CD4-positive, alpha-beta T cell (primary cell): ENCODE measurements at places on chromosomes 3 and 15.

DNA sequence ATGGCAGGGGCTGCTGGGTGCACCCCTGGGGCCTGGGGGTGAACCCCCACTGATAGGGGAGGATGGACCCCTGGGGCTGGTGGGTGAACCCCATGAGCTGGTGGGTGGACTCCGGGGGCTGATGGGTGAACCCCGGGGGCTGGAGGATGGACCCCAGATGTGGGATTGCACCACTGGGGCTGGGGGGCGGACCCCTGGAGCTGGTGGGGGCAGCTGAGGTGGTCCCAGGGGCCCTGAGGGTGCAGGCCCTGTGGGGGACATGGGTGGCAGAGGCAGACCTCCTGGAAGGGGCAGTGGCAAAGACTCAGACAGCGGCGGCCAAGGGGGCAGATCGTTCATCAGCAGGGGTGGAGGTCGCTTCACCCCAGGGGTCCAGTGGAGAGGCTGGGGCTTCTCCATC lies 17.4 kb upstream of the TXNRD3 start:
- DNase-seq = no peak

- no peak for DNase-seq
These were observed 51.6 kb downstream of the ACAD9 start for GRCh38 chr3:128931046-128931445.

DNA sequence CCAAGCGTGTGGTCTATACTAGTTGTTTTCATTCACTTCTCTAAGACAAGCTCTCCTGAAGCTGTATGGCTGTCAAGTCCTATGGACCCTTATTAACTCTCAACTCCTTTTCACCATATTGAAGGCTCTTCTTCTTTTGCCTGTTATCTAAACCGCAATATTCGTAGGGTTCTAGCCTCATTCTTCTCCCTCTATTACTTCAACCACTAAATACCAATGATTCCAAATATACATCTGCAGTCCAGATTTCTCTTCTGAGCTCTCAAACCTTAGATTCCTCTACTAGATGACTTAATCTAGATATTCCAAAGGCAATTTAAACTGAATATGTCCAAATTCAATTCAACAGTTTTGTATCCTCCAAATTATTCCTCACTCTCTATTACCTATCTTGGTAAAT lies 24.6 kb downstream of the AQR start:
- no peak for DNase-seq

DNA sequence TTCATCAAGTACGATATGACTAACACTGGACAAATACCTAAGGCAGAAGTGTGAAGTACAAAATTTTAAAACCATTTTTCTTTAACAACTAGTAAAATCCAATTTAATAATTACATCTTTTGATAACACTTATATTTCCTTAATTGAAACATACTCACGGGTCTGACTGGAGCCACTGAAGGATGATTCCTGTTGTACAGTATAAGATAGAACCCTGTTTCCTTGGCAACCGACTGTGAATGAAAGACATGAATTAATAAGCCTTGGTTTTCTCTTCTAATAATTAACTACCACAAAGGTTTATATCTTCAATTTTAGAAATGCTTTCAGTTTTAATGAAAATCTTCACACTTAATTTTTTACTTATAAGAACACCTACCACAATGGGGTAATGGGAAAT lies 19.4 kb downstream of the DHX36 start:
- DNase-seq = no peak

GRCh38 chr15:89441295-89441812 lies 55.0 kb downstream of the RHCG start:
- no peak for DNase-seq

DNA sequence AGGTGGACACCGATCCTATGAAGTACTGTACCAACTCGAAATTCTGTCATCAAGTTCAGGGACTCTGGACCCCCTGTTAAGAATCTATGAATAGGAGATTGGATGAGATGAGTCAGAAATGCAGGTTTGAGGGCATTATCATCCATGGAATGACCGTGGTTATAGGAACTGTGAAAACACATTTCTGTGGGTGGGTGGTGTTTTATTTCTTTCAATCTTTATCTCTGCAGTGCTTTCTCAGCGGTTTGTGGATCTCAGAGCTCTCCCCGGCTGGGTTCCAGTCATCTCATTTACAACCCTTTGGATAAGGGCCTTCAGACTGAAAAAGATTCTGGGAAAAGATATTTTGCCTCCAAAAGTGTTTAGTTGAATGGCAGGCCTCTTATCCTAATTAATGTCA lies 5.4 kb upstream of the ABHD17C start:
- DNase-seq = no peak

DNA sequence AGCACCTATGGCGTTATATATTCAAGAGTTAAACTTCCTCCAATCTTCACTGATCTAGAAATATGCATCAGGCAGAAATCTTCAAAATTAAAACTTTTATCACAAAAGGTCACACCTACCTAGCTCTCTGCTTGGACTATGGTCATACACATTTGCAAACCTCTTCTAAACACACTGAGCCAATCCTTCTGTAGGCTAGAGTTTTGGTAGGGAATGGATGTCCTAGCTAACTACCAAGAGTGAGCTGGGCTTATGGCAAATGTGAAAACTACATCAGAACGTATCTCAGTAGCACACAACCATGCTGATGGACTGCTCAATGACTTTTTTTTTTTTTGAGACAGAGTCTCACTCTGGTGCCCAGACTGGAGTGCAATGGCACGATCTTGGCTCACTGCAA lies 29.6 kb downstream of the SETD2 start:
- DNase-seq = no peak

- DNase-seq = no peak
These were observed 45.2 kb upstream of the AADACL2 start for GRCh38 chr3:151688571-151688970.

DNA sequence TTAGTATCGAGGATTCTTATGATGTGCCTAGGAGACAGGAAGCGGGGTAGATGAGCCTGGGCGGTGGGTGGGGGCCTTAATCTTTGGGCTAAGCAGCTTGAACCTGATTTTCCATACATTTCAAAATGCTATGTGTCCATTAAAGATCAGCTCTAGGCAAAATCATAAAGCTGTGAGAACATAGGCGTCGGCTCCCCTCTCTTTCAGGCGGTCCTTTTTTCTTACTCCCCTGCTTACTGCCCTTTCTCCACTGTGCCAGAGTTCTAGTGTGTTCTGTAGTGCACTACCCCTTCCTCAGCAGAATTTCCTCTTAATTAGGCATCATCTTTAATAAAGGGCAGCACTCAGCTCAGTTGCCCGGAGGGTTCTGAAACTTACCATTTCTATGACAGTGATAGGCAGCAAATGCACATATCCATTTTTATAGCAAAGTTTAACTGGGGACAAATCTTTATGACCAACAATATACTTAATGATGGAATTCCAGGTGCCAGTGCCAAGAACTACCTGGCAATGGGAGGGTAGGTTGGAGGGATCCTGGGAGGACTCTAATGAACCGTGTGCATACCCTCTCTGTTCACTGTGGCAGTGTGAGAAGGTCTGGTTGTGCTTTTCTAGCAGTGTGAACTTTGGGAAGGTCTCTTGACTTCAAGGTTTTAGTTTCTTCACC lies 404.5 kb upstream of the TPM1 start:
- no peak for DNase-seq
